SK-N-MC (cell line): ENCODE measurements at places on chromosomes 5 and 9.

DNA sequence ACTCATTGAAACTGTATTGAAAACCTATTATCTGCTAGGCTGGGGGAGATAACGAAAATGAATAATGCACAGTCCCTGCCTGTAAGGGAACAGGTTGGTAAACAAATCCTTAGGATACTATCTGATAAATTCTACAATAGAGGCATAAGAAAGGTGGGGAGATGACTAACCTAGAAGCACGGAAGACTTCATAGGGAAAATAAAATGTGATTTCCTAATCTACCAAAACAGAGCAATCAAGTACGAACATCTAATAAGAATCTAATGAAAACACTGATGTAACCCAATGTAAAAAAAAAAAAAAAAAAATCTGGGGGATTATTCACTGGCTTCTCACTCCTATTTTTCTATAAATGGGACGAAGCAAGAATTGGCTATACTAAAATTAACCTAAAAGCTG is 124.4 kb downstream of the SLF1 start:
- no peak for DNase-seq

DNA sequence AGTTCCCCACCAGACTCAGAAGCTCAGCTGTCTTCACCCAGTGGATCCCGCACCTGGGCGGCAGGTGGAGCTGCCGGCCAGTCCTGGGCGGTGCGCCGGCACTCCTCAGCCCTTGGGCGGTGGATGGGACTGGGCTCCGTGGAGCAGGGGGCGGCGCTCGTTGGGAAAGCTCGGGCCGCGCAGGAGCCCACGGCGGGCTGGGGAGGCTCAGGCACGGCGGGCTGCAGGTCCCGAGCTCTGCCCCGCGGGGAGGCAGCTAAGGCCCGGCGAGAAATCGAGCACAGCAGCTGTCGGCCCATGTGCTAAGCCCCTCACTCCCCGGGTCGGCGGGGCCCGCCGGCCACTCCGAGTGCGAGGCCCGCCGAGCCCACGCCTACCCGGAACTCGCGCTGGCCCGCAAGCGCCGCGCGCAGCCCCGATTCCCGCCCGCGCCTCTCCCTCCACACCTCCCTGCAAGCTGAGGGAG is 560.0 kb downstream of the BRINP1 start:
- no peak for DNase-seq

DNA sequence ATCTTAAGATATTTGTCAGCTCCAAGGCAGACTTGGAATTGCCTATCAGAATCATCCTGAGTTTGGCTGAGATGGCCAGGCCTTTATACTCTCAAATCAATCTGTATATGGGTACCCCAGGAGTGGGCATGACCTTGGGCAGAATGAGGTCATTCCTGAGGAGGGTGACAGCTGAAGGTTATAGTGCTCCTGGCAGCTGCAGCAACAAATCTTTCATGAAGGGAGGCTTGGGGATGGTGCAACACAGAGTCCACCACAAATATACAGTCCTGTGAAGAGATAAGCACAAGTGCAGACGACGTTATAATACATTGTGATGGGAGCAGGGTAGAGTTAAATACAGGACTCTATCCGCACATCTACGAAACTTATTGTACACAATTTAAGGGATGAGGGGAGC is 21.1 kb upstream of the TRIO start:
- DNase-seq: no peak

DNA sequence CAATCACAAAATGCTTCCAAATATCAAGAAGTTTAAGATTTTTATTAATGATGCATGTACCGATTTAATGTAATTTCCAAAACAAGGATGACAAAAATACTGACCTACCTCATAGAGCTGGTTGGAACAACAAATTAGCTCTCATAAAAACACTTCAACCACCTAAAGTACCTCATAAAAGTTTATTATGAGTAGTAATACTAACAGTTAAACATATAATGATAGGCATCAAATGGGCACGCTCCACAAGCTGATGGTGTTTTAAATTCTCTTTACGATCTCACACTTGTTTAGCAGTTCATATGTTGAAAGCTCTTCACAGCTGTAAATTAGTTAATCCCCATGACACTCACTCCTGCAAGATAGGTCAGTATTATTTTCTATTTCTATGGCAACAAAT is 150.0 kb upstream of the KIF2A start:
- no peak for DNase-seq

GRCh38 chr9:137046088-137046787 is at the start of gene NPDC1:
Gene NPDC1 (minus strand): TSS chr9:137046177. CDS start chr9:137045989, 188 bp downstream.
- no peak for DNase-seq

DNA sequence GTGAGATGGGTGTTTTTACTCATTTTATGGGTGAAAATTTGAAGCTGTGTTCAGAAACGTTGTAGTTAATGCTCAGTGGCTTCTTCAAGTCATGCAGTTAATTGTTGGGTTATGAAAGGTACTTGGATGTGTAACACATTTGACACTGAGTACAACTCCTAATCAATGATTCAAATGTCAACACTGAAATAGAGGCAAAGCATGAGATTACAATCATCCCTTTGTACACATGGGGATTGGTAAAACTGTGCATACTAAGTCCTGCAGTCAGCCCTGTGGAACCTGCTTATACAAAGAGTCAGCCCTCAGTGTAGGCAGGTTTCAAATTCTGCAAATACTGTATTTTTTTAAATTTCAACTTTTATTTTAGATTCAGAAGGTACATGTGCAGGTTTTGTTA is 3.3 kb downstream of the ABLIM3 start:
- DNase-seq: no peak

- DNase-seq: peak; percentile 61
Observed at GRCh38 chr9:9998491-9999287, 614.1 kb downstream of the PTPRD start.

GRCh38 chr5:72093824-72094223 is 13.5 kb upstream of the MAP1B start:
- no peak for DNase-seq

- no peak for DNase-seq
Observed at GRCh38 chr9:134325813-134326723, at the start of gene RXRA. Gene RXRA (plus strand): TSS chr9:134326455. CDS start chr9:134326632, 177 bp downstream.

GRCh38 chr9:138098908-138099791 is 221.6 kb downstream of the CACNA1B start:
- no peak for DNase-seq

DNA sequence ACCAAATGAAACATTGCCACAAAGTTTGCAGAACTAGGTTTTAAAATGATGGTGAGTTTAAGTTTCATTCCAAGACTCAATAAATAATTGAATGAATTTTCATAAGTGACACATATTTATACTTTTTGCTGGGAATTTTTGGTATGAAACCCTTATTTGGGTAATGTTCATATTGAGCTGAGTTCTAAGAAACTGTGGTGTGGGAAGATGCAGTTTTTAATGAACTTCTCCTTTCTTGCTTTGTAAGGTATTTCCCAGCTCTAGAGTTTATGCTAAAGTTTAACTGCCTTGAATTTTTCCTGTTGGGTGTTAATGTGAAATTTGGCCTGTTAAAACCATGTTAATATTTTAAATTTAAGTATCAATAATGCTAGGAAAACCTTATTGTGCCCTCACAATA is 15.1 kb downstream of the RABGAP1 start:
- no peak for DNase-seq

DNA sequence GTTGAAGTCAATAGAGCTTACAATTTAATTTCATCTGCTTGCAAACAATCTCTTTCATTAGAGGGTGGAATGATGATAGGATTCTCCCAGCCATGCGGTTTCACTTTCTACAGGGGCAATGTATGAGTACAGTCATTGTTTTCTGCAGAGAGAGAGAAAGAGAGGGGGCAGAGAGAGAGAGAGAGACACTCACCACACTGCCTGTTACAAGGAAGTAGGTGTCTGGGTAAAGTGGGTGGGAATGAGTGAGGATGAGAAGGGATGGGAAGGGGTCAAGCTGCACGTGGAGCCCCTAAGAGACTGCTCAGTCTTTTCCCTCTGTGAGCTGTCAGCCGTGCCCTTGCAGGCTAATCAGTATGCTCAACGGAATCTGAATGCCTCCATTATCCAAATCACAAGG is 454.3 kb downstream of the KDM4C start:
- DNase-seq: no peak

GRCh38 chr5:154228696-154229095 is 38.2 kb downstream of the GALNT10 start:
- DNase-seq: no peak

GRCh38 chr5:149217096-149217802 is 54.4 kb upstream of the AFAP1L1 start:
- DNase-seq: no peak

DNA sequence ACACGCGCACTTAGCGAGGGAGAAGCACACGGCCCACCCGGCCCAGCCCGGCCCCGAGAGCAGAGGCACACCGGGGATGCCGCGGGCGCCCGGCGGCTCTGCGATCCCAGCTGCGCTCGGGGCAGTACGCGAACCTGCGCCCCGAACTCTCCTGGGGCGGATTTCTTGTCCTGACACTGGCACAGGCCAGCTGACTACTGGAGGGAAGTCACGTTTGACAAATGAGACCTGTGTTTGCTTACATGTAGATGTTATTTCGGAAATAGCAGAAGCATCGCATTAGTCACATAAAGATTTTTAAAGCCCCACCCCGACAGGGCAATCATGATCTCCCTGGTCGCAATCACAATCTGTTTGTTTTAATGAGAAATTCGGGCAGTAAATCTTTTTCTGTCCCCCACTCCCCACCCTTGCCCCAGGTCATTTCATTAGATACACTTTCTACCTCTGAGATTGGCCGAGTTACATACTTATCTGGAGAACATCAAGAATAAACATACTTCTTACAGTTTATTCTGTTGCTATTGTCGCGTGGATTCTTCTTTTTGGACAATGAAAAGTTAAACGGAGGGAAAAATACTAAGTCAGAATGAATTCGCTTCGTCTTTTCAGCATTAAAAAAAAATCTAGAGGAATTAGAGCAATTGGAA is 518.9 kb downstream of the CTNND2 start:
- DNase-seq: no peak

- no peak for DNase-seq
Observed at GRCh38 chr5:53416144-53416738, 64.2 kb upstream of the FST start.

DNA sequence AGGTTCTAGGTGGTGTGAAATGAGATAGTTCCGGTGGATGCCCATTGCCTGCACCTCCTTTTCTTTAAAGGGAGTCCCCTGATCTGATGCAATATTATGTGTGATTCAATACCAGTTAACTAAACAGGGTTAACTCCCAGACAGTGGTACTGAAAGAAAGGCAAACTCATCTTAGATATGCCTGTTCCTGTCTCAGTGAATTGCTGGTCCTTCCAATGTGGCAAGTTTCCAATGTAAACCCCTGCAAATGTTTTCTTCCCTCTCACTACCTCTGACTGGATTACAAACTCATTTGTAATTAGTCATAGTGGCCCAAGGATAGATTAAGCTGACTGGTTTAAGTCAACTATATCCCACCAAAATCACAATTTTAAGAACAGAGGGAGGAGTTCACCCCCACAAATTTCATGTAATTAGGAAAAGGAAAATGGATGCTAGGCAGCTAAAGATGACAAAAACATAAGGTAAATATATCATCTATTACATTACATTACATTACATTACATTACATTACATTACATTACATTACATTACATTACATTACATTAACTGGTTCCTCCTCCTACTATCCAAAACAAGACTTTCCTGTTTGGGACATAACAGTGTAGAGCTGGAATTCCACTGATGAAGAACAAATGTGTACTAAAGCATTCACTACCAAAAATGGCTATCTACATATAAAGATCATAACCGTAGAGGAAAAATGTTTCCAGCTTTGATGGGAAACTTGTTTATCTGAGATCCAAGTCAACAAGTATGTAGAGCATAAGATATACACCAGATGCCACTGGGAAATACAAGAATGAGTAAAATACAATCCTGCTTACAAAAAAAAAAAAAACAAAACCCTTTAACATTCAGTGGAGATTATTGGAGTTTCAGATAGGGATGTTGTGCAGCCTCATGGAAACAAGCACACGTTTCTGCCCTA is 121.5 kb upstream of the SNX2 start:
- no peak for DNase-seq

GRCh38 chr9:76969716-76970115 is 49.7 kb upstream of the FOXB2 start:
- DNase-seq: no peak

- DNase-seq: no peak
Observed at GRCh38 chr9:109619310-109619709, 121.2 kb upstream of the PTPN3 start.

GRCh38 chr5:140672455-140673186 is 755 bp downstream of the DND1 start:
- DNase-seq: no peak

DNA sequence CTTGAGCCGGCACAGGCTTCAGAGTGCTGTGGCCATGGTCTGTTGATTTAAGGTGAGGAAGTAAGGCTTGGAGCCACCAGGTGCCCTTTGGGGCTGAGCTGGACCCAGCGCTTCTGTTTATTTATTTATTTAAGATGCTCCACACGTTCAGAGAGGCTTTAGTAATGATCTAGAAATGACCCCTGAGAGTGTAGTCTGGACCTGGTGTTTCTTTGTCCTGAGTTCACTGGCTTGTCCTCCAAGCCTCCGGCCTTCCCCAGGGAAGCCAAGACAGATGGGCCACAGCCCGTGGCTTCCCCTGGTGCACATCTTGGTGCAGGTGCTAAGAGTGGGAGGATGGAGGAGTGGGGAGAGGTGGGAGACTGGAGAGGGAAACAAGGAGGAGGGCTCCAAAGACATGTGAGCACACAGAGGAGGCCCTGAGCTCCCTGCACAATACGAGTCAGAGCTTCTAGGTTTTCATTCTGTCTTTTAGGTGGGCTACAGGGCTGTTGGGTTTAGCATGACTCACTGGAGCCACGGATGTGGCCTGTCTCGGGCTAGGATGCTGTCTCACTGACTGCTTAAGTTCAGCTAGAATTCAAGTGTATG is 56.9 kb downstream of the AHRR start:
- no peak for DNase-seq

GRCh38 chr5:112388074-112388473 is 31.0 kb downstream of the EPB41L4A start:
- no peak for DNase-seq

- DNase-seq: no peak
Observed at GRCh38 chr5:59790376-59790775, 103.2 kb downstream of the PDE4D start.

DNA sequence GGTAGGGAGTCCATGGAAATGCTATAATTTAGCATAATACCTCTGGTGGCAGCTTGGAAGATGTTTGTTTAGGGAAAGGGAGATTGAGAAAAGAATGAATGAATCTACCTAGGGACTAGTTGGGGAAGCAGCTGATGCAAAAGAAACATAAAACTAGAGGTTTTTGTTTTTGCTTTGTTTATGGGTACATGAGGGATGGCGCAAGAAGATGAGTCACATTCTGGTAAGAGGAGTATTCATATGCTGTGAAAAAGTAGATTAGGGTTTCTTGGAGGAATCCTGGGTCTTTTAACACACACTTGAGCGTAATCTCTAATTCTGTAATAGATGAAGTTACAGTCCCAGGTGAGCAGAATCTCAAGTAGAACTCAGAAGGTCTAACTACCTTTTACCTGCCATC is 17.1 kb downstream of the C9orf43 start:
- no peak for DNase-seq
